AG09319 (cell line): ENCODE measurements at places on chromosomes 2 and 18.

DNA sequence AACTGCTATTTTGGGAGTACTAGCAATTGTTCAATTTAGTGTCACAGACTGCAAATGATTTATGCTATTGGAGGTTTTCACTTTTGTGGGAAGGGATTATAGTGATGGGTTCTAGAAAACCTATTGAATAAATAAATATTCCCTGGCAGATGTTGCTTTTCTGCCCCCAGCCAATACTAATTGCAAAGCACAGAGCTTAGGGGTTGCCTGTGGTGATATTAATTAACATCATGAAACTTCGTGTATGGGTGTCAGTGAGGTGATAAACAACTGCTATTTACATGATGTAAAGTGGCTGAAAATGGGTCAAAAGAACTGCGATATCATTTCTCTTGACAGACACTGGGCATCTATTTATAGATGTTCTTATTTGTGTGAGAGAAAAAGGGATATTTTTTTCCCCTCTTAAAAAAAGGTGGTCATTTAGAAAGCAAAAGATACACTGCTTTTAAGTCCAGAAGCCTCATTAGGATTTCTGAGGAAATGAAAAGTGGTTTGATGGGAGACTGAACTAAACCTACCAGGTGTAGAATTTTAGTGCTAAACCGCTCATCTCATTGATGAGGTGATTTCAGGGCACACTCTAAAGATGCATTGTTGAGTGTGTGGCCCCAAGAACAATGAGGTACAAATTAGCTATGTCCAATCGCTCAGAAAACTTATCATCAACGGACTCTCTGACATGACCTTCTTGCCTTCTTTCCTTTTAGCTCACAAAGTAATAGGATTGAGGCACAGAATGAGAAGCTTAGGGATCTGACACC is 116.7 kb upstream of the CHST9 start:
- no peak for DNase-seq

GRCh38 chr2:1010415-1010930 is 59.8 kb downstream of the SNTG2 start:
- DNase-seq: no peak

- no peak for DNase-seq
Observed at GRCh38 chr2:168641636-168642035, 160.8 kb upstream of the NOSTRIN start.

DNA sequence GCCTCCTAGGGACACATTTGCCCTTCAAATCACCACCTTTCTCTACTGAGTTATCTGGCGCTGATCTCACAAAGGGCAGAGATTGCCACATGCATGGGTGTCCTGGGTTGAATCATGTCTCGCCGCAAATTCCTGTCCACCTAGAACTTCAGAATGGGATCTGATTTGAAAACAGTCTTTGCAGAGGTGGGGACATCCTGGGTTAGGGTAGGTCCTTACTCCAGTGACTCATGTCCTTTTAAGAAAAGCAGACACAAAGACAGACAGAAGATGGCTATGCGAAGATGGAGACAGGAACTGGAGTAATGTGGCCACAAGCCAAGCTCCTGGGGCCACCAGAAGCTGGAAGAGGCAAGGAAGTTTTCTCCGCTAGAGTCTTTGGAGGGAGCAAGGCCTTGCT is 197.4 kb upstream of the SMIM21 start:
- no peak for DNase-seq

GRCh38 chr2:202817771-202818170 is 53.8 kb downstream of the ICA1L start:
- DNase-seq: no peak
